Activated naive CD4-positive, alpha-beta T cell treated with Interleukin-2 at 50 U/mL for 16 hours (primary cell): ENCODE measurements at places on chromosomes 7 and 10.

DNA sequence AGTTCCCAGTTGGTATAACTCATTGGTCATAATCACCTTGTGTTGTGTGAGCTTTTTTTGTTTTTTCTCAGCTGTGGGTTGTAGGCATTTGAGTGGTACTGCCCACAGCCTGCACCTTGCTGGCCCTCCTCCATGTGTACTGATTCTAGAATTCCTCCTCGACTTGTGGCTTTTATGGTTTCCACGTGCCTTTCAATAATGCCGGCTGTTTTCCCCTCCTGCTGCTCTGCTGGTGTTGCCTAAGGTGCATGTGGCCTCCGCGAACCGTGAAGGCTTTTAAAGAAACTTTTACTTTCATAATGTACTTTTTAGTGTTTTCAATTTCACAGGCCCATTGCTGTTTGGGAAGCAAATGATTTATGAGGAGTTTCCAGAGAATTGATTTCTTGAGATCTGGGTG, 518.0 kb downstream of the REEP3 start:
- no peak for DNase-seq

- DNase-seq: no peak
Observed at GRCh38 chr10:117175215-117175900, 21.9 kb upstream of the KCNK18 start.

DNA sequence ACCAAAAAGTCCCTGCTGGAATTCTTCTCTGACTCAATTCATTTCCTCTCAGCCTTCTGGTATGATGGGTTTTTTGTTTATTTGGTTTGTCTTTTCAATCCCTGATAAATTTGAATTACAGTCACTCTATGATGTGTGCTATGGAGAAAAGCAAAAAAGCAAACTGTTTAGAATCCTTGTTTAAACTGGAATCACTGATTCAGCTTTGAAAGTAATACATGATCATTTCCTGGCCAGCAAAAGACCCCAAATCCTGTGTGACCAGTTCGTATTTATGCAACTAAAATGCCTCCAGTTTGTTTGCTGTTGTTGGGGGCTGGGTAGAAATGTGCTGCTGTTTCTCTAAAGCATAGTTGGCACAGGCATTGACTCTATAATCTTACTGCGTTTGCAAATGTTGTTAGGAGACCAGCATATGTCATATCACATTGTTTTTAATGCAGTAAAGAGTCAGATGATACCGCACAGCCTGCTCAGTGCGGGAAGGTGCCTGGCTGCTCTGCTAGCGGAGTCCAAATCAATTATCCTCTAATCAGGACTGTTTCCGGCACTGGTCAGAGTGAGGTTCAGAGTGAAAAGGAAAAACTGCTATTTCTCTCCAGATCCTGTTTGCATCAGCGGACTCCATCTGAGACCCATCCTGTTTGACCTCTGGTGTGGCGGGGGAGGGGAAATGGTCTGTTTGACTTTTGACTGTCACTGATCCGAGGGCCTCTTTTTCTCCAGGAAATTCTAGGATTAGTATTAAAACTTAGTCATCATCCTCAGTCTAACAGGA, 40.6 kb upstream of the ADD3 start:
- no peak for DNase-seq

DNA sequence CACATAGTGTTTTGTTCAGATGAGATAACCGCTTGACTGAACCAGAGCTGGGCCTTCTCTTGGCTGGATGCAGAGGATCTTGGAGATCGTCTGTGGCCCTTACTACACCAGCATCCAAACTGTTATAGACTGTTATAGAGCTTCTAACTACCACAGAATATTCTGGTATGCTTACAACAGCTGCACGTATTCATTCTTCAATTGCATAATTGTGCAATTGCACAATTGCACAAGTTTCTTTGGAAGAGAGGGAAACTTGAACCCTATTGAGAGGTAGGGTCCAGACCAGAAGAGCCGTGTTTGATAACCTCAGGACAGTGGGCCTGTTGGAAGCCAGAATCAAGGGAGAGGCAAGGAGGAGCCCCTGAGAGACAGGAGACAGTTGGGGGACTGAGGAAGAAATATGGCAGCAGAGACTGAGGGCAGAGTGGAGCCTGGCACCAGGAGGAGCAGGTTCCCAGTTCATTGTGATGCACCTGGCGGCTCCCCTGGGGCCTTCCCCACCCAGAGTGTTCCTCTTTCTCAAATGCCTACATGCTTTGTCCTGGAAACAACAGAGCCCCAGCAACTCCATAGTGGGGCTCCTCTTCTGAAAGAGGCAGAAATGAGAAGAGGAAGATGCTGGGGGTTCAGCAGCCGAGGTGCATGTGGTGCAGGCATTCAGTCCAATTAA, 64.1 kb downstream of the PTPRZ1 start:
- no peak for DNase-seq

DNA sequence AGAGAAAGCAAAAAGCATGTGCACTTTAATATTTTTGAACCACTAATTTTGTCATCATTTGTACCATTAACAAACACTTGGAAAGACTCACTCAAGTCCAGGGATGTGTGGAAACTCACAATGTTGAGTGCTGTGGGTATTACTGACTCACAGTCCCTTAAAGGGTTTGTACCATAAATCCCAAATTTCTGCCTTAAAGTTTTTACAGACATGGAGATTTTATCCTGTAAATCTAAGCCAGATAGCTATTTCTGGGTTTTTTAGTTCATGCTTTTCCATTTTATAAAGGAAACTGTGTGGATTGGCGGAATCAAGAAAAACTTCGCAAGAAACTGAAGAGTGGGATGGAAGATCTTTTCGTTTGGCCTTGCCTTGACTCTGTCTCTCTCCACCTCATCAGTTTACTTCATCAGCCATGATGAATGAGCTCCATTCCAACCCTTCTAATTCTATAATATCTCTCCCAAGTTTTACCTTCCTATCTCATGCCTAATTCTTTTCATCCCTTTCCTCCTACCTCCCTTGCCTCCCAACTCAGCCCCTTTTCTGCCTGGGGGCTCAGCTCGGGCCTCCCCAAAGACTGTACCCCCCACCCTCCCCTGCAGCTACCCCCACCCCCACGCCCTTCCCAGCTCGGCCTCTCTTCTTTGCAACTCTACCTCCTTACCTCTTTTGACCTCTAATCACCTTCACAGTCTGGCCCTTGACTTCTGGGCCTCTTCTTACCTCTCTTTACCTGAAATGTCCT, 218.5 kb upstream of the MKLN1 start:
- no peak for DNase-seq

- no peak for DNase-seq
Observed at GRCh38 chr10:60441515-60441914, 51.8 kb upstream of the ANK3 start.

DNA sequence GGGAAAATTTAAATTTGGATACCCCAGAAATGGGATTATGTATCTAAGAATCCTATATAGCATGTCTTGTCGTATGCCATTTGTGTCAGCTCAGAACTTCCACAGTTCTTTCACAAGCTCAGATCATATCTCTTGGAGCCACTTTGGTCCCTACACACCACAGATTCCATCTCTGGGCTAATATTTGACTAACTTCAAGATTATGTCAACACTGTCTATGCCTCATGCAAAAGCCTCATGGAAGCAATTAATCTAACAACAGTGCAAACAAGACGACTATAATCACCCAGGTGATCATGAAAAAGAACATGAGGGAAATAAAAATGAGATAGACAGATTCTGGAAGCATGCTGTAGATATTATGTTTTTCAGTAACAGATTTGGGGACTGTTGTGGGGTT, 189.1 kb downstream of the LRRTM3 start:
- DNase-seq: no peak

GRCh38 chr10:116848032-116848943, 1.0 kb upstream of the ENO4 start:
- no peak for DNase-seq

DNA sequence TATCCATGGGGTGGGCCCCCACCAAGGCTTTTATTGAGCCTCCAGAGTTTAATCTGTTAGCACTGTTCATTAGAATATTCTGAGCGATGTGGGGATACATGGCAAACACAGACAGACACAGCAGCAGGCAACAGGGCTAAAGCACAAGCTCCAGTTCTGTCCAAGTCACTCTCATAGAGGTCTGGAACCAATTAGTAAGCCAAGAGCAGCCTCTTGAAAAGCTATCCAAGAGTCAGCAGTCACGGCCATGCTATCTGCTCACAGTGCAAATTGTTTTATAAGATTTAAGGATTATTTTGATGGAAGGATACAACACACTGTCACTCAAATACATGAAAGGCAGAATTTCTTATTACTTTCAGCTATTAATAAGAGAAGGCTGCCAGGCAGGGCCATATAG, 86.4 kb upstream of the DGKB start:
- DNase-seq: no peak

DNA sequence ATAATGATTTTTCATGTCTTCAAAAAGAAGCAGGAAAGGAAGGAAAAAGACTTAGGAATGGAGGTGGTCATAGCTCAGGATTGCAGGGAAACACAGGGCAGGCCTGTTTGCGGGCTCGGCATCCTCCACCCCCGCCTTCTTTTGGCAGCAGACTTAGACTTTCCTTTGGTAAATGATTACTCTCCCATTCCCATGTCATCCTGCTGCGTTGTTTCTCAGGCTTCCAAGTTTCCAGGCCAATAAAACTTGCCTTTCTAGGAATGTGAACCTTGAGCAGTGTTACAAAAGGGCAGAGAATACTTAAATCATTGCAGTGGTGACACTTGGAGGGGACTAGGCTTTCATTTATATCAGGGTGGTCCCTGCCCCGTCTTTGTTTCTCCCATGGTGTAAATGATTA, 34.0 kb upstream of the DGKB start:
- no peak for DNase-seq

DNA sequence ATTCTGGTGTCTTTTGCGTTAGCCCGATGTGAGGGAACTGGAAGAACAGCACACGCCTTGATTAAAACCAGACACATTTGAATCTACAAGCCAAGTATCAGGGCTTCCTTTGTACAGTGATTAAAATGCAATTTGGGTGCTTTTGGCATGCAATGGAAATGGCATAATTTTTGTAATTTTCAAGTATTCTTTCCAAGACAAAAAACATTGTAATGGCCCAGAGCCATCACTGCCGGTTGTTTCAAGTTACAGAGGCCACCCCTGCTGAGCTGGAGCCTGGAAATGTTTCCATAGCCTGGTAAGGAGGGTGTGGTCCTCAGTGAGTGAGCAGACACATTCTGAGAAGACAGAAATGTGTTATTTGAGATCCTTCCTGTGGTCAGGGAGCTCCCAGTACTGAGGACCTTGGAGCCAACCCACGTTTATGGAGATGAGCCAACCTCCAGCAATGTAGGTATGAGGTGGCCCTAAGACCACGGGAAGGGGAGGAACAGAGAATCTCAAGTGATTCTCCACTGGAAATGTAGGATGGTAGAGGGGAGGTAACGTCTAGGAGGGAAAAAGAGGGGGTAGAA, 20.9 kb downstream of the TEX36 start:
- no peak for DNase-seq

DNA sequence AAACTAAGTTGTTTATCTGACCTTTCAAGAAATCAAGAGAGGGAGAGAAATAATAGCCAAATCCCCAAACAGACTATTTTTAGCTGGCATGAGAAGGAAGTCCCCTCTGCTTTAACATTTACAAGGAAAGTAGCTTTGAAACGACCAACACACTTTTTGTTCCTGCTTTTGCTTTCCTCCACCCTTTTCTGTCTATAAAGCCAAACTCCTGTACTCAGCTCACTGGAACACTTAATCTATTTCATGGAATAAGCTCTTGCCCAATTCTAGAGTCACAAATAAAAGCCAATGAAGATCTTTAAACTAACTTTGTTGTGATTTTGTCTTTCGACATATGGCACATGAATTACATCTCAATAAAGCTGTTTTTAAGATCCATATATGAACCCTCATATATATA, 86.8 kb upstream of the CCDC71L start:
- no peak for DNase-seq

- no peak for DNase-seq
Observed at GRCh38 chr7:84245835-84246234, 51.2 kb upstream of the SEMA3A start.
